ENCODE measurements at places on chromosomes 12 and 14. TPM values are rescaled to one million over a fixed set of nuclear protein-coding genes. Genes with fewer than 3 reads are reported as not detected.

DNA sequence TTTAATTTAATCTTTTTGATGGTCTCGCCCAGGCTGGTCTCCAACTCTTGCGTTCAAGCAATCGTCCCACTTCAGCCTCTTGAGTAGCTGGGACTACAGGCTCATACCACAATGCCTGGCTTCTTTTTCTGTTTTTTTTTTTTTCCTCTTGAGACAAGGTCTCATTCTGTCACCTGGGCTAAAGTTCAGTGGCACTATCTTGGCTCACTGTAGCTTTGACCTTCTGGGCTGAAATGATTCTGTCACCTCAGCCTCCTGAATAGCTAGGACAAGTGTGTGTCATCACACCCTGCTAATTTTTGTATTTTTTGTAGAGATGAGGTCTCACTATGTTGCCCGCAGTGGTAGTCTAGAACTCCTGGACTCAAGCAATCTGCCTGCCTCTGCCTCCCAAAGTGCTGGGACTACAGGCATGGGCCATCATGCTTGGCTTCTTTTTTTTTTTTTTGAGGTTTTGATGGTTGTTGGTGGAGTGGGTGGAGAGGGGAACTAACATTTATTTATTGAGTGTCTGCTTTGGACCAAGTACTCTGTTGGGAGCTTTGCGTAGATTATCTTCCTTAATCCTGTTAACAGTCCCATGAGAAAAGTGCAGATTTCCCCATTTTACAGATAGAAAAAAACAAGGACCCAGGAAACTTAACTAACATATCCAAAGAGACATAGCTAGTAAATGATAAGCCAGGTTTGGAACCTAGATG lies 102.0 kb downstream of the DIP2B start:
- no peak for DNase-seq
- no peak overlapping the region for H3K4me3 ChIP-seq
- H3K4me1 ChIP-seq: peaks cover 18% of the 10 kb centered on the region
- H3K36me3 ChIP-seq: no peaks in the 10 kb centered on the region

DNA sequence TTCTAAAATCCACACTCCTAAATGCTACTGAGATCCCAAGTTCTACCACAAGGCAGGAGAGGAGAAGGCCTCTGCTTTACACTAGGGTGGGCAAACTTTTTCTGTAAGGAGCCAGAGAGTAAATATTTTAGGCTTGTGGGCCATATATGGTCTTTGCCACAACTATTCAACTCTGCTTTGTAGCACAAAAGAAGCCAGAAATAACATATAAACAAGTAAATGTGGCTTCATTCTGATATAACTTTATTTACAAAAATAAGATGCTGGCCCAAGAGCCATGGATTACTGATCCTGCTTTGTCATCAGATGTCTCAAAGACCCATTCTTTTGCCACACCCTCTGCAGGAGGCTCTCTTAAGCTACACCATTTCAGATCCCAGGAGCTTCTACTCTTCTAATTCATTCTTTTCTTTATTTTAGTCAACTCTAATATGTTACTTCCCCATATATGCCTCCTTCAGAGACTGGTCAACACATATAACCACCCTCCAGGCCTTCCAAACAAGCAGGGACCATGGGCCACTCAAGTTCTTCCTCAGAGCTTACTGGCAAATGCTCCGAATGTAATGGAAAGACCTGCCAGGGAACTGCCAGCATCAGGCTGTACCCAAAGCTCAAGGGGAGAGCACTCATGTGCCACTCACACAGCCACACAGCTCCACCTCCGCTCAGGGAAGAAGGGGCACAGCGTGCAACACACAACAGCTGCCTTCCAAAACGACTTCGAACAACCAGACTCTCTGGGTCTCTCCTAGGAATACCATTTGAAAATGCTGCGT lies 15.6 kb downstream of the APPL2 start:
- peaks cover 13% of the 10 kb centered on the region for H3K4me1 ChIP-seq
- no peaks in the 10 kb centered on the region for H3K36me3 ChIP-seq
- DNase-seq: no peak

DNA sequence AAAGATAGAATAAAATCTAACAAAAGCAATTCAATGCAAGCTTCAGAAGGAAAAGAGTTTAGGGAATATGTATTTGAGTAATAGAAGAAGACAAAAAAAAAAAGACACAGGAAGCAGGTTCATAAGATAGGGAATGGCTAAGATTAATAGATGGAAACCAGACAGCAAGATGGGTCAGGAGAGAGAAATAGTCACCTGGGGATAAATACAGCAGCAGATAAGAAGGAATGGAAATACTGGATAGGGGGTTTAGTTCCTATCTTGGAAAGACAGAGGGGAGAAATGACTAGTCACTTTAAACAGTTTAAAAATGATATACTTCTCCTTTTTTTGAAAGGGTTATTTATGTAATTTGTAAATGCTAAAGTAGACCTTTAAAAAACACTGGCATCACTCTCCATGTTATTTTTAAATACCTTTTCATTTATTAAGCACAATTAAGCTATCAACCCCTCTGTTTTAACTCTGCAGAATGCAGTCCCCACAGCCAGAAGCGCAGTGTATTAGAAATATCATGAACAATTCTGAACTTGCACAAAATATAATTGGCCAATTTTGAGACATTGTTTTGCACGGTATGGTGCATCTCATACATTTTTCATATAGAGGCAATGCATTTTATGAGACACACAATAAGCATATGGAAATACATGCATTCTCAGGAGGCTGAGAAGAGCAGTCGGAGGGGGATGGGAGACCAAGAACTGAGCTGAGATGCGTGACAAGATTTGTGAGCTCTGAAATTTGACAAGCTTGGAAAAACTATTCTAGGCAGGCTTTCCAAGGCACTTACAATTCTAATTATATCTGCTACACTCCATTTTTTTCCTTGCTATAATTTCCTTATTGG lies 303.4 kb upstream of the PRICKLE1 start:
- H3K4me1 ChIP-seq: no peaks in the 10 kb centered on the region
- no peaks in the 10 kb centered on the region for H3K27me3 ChIP-seq
- no peak overlapping the region for H3K27ac ChIP-seq
- H3K4me3 ChIP-seq: no peak overlapping the region

DNA sequence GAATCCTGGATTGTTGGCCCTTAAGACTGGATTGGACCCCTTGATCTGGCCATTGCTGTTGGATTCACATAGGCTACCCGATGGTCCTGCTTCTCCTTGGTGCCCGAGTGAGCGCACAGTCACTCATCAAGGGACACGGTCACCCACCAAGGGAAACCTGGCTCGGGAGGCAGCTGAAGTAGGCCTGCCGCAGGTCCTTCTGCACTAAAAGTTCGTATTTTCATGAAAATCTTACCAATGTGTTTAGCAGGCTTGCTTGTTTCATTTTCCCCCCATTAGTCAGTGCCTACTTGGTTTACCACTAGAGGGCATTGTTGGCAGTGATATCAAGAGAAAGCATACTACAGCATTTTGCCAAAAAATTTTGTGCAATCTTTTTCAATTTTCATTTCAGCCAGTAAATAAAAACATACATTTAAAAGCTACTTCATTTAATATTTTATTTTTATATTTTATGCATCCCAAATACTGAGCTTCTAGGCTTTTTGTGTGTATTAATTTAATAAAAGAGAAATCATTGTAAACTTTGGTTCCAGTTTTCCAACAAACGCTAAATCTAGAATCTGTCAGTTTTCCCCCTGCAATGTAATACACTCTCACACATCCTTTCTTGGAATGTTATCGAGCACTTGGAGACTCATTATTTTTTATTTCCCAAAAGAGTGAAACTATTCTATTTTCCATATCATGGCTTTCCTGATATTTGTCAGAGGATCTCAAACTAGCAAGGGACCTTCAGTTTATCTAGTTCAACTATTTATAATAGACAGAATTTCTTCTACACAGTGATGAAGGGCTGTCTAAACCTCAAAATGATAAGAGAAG lies 116.7 kb downstream of the LMNTD1 start:
- H3K36me3 ChIP-seq: no peaks in the 10 kb centered on the region
- no peak overlapping the region for H3K4me3 ChIP-seq
- peaks cover 2% of the 10 kb centered on the region for H3K4me1 ChIP-seq
- H3K27me3 ChIP-seq: no peaks in the 10 kb centered on the region
- DNase-seq: peak; percentile 35

- no peaks in the 10 kb centered on the region for H3K4me1 ChIP-seq
- no peak for DNase-seq
- H3K27ac ChIP-seq: no peak overlapping the region
- H3K4me3 ChIP-seq: no peak overlapping the region
- H3K36me3 ChIP-seq: no peaks in the 10 kb centered on the region
- H3K27me3 ChIP-seq: no peaks in the 10 kb centered on the region
Measured at GRCh38 chr12:87020071-87020470, 763.9 kb upstream of the MGAT4C start.

GRCh38 chr14:72894323-72894622 lies 372 bp upstream of the DPF3 start:
- peaks cover 6% of the 10 kb centered on the region for H3K4me1 ChIP-seq
- peak overlapping the region; percentile 53 for H3K4me3 ChIP-seq

- H3K27ac ChIP-seq: no peak overlapping the region
- DNase-seq: no peak
- no peaks in the 10 kb centered on the region for H3K27me3 ChIP-seq
- no peaks in the 10 kb centered on the region for H3K36me3 ChIP-seq
- no peak overlapping the region for H3K4me3 ChIP-seq
Measured at GRCh38 chr14:68416171-68416570, 376.7 kb downstream of the ZFP36L1 start.

DNA sequence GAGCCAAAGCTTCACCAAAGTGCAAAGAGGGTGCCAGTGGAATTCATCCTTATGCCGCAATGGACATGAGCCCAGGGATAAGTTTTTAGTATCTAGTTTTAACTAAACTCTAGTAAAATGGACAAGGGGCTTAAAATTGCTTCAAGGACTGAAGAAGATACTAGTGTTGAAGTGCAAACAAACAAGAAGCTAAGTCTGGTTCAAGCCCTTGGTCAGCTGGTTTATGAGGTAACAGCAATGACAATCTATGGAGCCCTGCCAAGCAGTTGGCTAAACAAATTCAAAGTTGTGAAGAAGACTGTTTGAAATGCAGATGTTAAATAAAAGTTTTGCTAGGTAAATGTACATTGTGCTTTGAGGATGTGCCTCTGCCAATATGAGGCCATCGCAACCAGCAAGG lies 209.4 kb downstream of the KTN1 start:
- H3K27me3 ChIP-seq: no peaks in the 10 kb centered on the region
- H3K36me3 ChIP-seq: no peaks in the 10 kb centered on the region
- no peaks in the 10 kb centered on the region for H3K4me1 ChIP-seq
- no peak overlapping the region for H3K27ac ChIP-seq
- no peak overlapping the region for H3K4me3 ChIP-seq

DNA sequence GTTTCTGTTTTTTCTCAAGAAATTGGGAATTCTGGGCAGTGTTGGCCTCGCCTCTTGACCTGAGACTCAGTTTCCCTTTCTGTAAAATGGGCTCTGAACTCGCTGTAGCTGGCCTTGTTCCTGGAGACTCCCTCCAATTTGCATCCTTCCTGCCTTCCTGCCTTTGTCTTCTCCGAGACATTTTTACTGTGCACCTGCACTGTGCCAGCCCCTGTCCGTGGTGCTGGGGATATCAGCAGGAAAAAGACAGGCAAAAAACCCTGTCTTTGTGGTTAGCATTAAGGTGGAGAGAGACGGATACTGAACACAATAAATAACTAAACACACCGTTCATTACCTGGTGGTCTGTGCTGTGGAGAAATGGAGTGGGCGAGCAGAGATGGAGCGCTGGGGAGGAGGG lies 129.8 kb downstream of the AACS start:
- H3K4me3 ChIP-seq: no peak overlapping the region
- no peaks in the 10 kb centered on the region for H3K36me3 ChIP-seq
- no peaks in the 10 kb centered on the region for H3K4me1 ChIP-seq
- no peak for DNase-seq

DNA sequence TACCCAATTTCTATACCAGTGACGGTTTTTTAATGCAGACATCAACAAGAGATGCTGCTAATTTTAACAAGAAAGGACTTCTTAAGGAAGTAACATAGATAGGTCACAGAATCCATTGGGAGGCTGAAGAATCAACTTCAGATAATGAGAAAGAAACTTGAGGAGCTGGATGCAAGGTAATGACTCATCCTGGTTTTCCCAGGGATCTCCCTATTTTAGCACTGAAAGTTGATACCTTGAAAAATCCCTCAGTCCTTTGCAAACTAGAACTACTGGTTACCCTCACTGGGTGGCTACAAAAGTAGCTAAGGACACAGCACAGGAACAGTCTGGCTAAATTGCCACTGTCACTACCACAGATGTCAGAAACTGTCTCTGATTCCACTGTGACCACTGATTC lies 561.9 kb downstream of the FLRT2 start:
- no peak overlapping the region for H3K27ac ChIP-seq
- no peaks in the 10 kb centered on the region for H3K27me3 ChIP-seq
- no peaks in the 10 kb centered on the region for H3K4me1 ChIP-seq

DNA sequence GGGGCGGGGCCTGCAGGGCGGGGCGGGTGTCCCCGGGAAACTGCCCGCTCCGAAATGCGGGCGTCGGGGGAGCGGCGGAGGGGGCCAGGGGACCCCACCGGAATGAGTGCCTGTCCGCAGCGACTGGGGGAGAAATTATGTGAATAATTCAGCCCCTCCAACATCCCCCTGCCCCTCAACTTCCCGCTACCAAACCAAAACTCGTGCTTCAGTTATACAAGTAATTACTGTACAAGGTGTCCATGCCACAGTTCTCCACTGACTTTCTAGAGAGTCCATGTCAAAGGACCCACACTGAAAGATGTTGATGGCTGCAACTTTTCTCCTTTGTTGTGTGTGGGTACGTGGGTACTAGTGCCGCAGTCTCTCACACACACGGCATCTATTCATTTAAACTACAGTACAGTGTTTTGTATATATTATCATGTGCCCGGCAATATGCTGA lies 414 bp upstream of the CDK17 start:
- no peaks in the 10 kb centered on the region for H3K36me3 ChIP-seq
- H3K27me3 ChIP-seq: no peaks in the 10 kb centered on the region
- peak overlapping the region; percentile 49 for H3K27ac ChIP-seq
- DNase-seq: no peak

GRCh38 chr14:43316427-43316826 lies 1190.7 kb downstream of the FSCB start:
- no peak for DNase-seq
- H3K27me3 ChIP-seq: no peaks in the 10 kb centered on the region
- no peaks in the 10 kb centered on the region for H3K4me1 ChIP-seq
- no peaks in the 10 kb centered on the region for H3K36me3 ChIP-seq
- no peak overlapping the region for H3K4me3 ChIP-seq

GRCh38 chr12:91920276-91920675 lies 225.4 kb downstream of the BTG1 start:
- DNase-seq: no peak
- H3K4me3 ChIP-seq: no peak overlapping the region
- no peaks in the 10 kb centered on the region for H3K27me3 ChIP-seq
- no peaks in the 10 kb centered on the region for H3K36me3 ChIP-seq
- peaks cover 4% of the 10 kb centered on the region for H3K4me1 ChIP-seq

GRCh38 chr12:56626701-56627100 lies 3.4 kb downstream of the BAZ2A start:
- H3K36me3 ChIP-seq: no peaks in the 10 kb centered on the region
- peaks cover 10% of the 10 kb centered on the region for H3K4me1 ChIP-seq
- no peak overlapping the region for H3K27ac ChIP-seq
- H3K27me3 ChIP-seq: no peaks in the 10 kb centered on the region
- H3K4me3 ChIP-seq: no peak overlapping the region

GRCh38 chr12:24679126-24679525 lies 269.8 kb downstream of the BCAT1 start:
- no peak for DNase-seq
- H3K27me3 ChIP-seq: no peaks in the 10 kb centered on the region
- no peak overlapping the region for H3K4me3 ChIP-seq

The TAS2R19 gene
- 0.45 TPM for polyA plus RNA-seq

The HOXC9 gene
- 3.4 TPM for polyA plus RNA-seq

The CEBPE gene
- 0.04 TPM for polyA plus RNA-seq

The RNASE3 gene
- polyA plus RNA-seq: 0.24 TPM

The ITGB7 gene
- 3.1 TPM for polyA plus RNA-seq

The C12orf56 gene
- polyA plus RNA-seq: not detected
